Urothelium cell line (cell line): ENCODE measurements at places on chromosomes 3 and 15.

- DNase-seq, result peak; percentile 53
These were observed 605 bp downstream of the DCUN1D1 start for GRCh38 chr3:182979674-182980191.

GRCh38 chr3:16866571-16866970 lies 18.2 kb upstream of the PLCL2 start:
- DNase-seq, result peak; percentile 21

- no peak for DNase-seq
These were observed 432.2 kb downstream of the TUSC7 start for GRCh38 chr3:117141812-117142211.

DNA sequence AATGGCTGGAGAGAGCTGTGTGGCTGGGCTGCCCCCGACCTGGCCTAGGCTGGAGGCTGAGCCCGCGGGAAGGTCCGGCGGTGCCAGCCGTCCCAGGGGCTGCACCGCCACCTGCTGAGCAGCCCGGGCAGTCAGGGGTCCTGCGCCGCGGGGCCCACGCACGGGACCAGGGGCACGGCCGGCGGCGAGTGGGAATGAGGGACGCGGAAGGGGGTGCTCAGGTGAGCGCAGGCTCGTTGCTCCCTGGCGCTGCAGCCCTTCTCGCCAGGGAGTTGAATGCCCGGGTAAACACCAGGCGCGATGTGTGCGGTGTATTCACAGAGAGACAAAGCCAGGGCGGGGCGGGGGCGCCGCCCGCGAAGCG lies 666 bp upstream of the SEMA3F start:
- no peak for DNase-seq

- no peak for DNase-seq
These were observed 101.7 kb upstream of the CCDC54 start for GRCh38 chr3:107275511-107275910.

- no peak for DNase-seq
These were observed 127.6 kb downstream of the TBL1XR1 start for GRCh38 chr3:177069514-177070329.

DNA sequence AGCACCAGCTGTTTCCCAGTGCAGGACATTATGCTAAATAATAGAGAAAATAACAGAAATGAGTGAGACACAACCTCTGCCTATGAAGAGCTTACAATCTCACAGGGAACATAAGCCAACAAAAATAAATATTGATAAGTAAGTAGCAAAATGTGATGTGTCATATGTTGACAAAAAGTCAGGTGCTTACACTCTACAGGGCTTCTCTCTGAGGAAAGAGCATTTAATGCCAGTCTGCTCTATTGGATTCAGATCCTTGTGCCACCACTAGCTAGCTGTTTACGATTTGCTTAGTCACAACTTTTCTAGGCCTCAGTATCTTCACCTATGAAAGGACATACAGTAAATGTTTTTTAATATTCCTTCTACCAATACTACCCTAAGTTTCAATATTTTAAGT lies 500.9 kb upstream of the NAALADL2 start:
- DNase-seq, result no peak

DNA sequence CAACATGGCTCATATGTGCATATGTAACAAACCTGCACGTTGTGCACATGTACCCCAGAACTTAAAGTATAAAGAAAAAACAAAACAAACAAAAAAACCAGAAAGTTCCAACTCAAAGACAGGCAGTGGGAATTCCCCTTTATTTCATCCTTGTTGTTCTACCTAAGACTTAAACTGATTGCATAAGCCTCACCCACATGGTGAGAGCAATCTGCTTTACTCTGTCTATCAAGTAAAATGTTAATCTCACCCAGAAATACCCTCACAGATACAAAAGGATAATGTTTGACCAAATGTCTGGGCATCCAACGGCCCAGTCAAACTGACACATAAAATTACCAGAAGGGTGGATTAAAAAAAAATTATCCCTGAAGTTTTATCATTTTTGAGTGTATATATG lies 190.9 kb upstream of the PLSCR5 start:
- DNase-seq, result no peak

GRCh38 chr3:143585720-143586456 lies 262.4 kb downstream of the SLC9A9 start:
- DNase-seq, result no peak

DNA sequence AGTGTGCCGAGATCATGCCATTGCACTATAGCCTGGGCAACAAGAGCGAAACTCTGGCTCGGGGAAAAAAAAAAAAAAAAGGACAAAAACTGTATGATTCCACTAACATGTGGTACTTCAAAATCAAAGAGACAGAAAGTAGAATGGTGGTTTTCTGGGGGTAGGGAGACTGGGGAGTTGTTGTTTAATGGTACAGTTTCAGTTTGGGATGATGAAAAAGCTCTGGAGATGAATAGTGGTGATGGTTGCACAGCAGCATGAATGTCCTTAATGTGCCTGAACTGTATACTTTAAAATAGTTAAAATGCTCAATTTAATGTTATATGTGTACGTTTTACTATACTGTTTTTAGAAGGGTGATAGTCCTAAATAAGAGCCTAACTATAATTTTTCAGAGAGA lies 27.4 kb downstream of the RAD51 start:
- no peak for DNase-seq

GRCh38 chr15:59866642-59867041 lies 137.5 kb upstream of the FOXB1 start:
- DNase-seq, result no peak

DNA sequence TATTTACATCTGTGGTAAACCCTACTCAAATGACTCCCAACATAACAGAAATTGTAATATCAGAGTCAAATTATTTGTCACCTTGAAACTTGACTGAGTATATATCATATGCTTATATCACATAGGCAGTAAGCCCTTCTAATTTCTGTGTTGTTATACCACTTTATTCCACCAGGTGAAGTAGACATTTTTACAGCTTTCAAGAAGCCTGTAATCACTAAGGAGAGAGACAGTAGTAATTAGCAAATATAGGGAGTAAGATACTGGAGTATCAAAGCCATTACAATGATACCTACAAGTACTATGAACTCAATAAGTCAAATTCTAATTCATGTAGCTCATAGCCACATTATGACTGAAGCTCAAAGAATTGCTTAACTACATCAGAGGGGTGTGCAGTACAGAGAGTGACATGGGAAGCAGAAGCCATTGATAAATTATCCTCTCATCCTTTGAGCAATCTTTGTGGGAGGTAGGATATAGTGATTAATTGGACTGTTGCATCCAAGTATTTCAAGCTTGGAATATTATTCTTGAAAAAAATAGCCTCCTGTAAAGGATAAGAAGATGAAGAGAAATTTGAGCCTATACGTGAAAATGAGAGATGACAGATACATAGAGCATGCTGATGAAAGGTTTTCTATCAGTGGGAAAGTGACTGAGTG lies 1005.9 kb downstream of the ZPLD1 start:
- no peak for DNase-seq
